GM10248 (cell line): ENCODE measurements at places on chromosomes 13 and 19.
A peak's percentile ranks its signal among the peaks of the same experiment; 100 is the strongest.

- DNase-seq = no peak
Observed at GRCh38 chr19:6070720-6071485, 39.4 kb downstream of the RFX2 start.

GRCh38 chr19:45767881-45768654, 984 bp downstream of the SIX5 start:
- peak; percentile 63 for DNase-seq

- DNase-seq = no peak
Observed at GRCh38 chr19:49534632-49535385, 7.0 kb downstream of the RCN3 start.

DNA sequence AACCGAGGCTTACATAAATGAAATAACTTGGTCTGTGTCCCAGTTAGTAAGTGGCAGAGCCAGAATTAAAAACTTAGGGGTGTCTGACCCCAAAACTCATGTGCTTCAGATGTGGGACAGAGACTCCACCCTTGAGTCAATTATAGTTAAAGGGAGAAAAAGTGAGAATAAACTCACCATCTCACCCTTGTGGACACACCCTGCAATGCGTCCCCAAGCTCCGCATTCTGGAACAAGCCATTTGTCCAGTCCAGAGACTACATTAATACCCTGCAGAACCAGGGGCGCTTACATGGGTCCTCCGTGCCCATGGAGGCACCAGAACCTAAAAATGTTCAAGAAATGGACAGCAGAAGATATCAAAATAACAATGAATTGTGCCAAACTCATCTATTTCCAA, 207.0 kb upstream of the ZNF507 start:
- no peak for DNase-seq

DNA sequence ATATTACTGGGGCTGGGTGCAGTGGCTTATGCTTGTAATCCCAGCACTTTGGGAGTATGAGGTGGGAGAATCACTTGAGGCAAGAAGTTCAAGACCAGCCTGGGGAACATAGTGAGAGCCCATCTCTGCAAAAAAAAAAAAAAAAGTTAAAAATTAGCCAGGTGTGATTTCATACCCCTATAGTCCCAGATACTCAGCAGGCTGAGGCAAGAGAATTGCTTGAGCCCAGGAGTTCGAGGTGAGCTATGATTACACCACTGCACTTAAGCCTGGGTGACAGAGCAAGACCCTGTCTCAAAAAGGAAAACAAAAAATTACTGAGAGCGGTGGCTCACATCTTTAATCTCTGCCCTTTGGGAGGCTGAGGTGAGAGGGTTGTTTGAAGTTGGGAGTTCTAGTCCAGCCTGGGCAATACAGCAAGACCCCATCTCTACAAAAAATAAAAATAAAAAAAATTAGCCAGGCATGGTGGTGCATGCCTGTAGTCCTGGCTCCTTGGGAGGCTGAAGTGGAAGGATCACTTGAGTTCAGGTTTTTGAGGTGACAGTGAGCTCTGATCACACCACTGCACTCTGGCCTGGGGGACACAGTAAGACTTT, 87.5 kb downstream of the ZMYM2 start:
- no peak for DNase-seq

DNA sequence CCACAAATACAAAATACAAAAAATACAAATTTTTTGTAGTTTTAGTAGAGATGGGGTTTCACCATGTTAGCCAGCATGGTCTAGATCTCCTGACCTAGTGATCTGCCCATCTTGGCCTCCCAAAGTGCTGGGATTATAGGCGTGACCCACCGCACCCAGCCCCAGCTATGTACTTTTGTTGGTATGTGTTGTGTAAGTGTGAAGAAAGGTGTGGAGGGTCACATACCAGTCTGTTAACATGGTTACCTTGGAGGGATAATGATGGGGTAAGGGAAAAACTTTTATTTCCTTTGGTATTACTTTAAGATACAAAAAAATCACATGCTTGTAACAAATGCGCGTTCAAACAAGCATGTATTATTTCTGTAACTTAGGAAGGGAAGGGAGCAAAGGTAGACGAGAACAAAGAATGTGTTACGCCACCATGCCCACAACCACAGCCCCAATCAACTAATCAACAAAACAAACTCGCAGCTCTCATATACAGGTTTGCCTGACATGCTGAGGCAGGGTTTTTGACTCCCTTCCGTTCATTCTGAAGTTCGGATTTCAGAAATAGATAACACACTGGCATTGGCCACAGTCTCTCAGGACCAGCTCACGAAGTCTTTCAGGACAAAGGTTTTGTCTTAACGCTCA, 13.5 kb upstream of the VWA8 start:
- no peak for DNase-seq

DNA sequence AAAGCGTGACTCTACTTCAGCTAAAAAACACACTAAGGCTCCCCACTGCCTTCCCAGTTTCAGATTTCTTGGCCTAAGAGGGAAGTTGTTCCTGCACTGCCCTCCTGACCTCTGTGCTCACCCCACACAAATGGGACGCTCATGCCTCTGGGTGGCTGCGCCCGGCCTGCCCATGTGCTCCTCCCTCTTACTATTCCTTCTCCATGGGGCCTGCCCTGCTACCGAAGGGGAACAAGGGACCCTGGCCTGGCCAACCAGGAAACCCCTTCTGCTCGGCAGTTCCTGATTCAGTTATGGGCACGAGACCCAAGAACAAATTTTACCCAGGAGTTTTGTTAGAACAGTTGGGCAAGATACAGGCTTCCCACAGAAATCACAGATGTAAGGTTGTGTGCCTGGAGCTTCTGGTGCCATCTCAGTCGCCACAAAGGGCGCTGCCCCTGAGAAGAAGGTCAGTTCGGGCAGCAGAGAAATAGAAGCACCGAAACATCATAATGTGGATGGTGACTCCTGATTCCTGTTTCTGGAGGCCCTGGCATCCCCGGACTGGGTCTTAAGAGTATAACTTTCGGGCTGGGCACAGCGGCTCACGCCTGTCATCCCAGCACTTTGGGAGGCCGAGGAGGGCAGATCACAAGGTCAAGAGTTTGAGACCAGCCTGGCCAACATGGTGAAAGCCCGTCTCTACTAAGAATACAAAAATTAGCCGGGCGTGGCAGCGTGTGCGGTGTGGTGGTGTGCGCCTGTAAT, 5.4 kb upstream of the PLPP2 start:
- no peak for DNase-seq

DNA sequence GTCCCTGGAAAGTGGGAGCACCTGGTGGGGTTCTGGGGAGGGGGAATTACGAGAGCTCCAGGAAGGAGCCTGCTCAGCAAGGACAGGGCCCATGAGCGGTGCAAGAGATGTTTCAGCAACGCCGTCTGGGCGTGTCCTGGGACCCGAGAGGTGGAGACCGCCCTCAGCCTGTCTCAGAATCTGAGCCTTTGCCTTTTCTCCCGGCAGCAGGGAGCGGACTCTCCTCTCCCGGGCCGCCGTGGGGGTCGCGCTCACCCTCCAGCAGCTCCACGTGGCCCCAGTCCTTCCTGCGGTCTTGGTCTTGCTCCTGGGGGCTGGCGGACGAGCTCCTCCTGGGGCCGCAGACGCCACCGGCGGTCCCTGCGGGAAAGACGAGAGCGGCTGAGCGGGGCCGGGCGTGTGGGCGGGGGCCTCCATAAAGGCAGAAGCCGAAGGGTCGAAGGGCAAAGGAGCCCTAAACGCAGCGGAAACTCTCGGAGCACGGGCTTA, 714 bp downstream of the POLRMT start:
- peak; percentile 76 for DNase-seq

- DNase-seq = no peak
Observed at GRCh38 chr13:80131204-80131603, 209.7 kb downstream of the SPRY2 start.
